ENCODE measurements at places on chromosomes 7 and 10.

- no peak for DNase-seq
These were observed 229.1 kb upstream of the GRB10 start for GRCh38 chr7:51011710-51012350.

GRCh38 chr10:79441433-79441832 is 4.0 kb downstream of the ZCCHC24 start:
- DNase-seq = no peak

DNA sequence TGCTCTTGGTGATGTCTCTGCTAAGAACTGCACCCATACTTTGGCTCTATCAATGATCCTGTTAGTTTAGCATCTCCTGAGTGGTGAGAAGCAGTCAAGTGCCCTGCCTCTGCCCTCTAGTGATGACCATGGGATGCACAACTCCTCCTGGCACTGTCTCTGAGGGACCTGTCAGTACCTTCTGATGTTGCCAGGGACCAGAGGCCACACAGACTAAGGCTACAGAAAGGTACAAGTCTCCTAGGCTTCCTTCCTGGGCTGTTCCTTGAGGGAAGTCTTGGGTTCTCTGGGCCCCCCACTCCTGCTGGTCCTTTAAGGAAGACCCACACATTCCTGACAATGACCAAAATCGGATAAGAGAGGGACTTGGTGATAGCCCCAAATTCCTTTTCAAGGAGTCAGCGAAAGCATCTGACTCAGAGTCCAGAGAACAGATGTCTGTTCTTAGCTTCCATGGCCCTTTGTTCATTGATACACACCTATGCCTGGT is 15.3 kb downstream of the NKX2-3 start:
- DNase-seq = no peak

DNA sequence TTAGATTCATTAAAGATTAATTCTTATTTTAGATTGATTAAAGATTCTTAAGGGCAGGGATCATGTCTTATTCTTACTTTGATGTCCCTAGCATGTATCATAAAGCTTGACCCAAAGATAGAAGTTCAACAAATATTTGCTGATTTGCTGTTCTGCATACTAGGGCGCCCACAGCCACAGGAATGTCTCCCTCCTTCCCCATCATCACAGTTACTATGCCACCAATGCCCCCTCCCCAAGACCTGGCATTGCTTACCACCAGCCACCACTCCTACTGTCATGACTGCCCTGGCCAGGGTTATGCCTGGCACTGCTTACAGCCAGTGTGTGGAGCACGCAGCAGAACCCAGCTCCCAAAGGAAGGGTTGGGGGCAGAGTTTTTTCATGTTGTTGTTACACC is 86.7 kb upstream of the AGK start:
- no peak for DNase-seq

- DNase-seq = no peak
These were observed 179.5 kb upstream of the ITGB1 start for GRCh38 chr10:33137356-33138005.

DNA sequence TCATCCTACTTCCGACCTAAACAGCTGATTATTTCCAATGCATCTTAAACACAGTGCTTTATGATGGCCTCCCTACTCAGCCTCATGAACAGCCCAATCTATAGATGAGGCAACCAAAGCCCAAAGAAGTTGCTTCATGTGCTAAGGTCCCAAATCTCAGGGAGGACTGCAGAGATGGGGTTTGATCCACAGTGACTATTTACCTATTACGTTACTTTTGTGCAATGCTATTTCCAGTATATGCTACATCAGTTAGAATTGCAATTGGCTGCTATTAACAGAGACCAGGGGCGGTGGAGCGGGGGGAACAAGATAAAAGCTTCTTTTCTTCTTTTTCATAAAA is 153.0 kb upstream of the TNS3 start:
- no peak for DNase-seq

DNA sequence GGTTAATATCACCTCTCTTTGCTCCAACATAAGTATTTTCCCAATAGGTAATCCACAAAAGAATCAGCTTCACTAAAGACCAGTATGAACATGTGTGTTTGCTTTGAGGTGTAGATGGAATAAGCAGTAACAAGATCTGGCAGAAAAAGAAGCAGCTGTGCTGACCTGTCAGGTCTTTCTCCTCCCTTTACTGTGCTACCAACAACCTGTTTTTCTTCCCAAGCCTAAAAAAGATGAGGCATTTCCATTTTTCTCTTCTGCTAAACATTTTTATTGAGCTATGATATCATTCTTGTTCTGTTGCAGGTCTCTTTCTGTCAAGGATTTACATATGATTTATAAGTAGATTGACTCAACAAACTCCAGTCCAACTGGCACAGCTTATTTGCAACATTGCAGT is 315.2 kb upstream of the GLI3 start:
- DNase-seq = no peak

GRCh38 chr10:103557455-103557854 is 64.0 kb downstream of the NEURL1 start:
- no peak for DNase-seq

DNA sequence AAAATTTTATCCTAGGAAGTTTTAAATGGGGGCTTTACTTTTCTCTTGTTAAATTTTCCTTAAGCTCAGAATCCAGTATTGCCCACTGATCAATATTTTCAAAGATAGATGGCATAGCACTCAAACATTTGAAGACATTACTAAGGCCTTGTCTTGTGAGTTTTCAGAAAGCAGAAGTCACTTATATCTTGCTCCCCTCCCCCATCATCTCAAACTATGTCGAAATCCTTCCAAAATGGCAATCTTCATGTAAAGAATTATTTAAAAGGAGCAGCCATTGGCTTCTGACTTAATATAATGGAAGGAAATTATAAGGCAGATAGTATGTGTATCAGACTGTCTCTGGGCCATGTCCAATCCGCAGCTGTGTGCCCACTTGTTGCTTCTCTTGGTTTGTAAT is 553.5 kb upstream of the C7orf33 start:
- DNase-seq = no peak

All from activated CD4-positive, CD25-positive, alpha-beta regulatory T cell treated with anti-CD3 and anti-CD28 coated beads, Interleukin-2, amount 50 U/mL, for 72 hours (primary cell).